ENCODE measurements at places on chromosomes 3 and 15.

DNA sequence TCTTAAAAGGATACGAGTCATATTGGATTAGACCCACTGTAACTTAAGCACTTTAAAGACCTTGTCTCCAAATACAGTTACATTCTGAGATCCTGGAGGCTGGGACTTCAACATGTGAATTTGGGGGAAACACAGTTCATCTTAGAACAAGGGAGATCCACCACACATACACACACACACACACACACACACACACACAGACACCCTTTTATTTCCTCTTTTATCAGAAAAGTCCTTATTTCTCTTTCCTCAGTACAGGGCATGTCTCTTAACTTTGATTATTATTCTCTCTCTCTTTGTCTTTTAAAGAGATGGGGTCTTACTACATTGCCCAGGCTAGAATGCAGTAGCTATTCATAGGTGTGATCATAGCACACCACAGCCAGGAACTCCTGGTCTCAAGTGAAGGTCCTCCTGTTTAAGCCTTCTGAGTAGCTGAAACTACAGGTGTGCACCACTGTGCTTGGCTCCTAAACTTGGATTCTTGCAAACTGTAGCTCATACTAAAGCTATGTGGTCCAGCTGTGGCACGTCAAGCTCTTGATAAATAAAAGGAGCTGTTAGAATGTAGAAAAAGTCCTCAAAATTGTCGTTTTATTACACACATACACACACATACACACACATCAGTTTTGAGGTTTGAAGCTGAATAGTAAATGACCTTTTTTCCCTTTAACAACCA, 7.4 kb downstream of the GOLM2 start:
- no peak for DNase-seq

DNA sequence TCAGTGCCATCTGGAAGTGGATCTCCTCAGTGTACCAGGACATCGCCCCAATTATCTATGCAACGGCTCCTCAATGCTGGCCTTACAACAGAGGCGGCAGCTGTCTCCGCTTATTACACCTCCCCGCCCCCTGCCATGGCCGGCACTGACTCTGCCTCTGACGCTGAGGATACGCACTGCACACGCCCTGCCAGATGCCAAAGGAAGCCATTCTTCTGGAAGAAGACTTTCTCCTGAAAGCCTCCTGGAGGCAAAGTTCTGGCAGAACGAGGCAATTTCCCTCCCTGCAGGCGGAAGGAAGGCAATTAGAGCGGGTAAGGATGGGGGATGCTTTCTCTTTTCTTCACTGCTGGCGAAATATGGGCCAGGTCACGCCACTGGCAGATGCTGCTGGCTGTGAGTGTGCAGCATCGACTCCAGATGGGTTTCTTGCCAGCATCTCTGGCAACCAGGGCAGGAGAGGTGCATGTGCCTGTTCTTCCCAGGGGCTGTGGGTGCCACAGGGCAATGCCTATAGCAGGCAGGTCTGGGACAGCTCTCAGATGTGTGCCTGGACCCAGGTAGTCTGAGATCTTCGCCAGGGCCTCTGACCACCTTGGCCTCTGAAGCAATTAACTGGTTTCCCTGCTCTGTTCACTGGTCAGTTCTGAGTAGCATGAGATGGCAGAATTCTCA, 62.2 kb upstream of the MRPS22 start:
- no peak for DNase-seq

DNA sequence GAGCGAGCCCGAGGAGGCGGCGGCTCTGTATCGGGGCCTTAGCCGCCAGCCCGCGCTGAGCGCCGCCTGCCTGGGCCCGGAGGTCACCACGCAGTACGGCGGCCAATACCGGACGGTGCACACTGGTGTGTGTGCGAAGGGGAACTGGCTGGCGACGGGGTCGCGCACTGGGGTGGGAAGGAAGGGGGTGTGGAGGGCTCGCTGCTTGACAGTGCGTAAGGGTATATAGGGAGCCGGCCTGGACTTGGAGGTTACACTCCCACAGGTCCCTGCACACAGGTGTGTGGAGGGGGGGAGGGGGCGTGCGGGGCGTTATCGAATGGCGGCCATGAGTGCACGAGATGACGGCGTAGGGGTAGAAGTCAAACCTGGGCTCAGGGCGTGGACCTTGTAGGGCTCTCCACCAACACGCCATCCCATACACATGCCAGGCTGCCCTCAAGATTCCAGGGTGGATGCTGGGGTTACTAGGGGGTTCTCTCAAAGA, 389 bp downstream of the APEH start:
- no peak for DNase-seq

GRCh38 chr3:53799338-53799865, 46.8 kb downstream of the CHDH start:
- DNase-seq = no peak

DNA sequence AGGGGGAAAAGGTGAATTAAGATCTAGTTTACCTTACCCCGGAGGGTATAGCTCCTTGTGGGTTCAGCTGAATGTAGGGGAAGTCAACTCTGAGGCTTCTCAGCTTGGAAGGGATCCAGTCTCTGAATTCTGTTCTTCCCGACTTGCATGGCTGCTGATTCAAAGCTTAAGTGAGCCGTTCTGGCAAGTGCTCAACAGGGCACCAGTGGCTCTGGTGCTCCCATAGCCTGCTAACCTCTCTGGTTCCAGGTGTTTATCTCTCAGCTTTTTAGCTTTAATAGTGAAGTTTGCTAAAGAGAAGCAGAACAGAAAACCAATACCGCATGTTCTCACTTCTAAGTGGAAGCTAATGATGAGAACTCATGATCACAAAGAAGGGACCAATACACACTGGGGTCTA, 46.3 kb upstream of the RBP1 start:
- DNase-seq = no peak

- DNase-seq = no peak
Observed at GRCh38 chr3:160739079-160739478, 17.0 kb upstream of the PPM1L start.

- DNase-seq = no peak
Observed at GRCh38 chr3:151305775-151306151, 10.9 kb downstream of the GPR87 start.

Data from GM10248 (cell line).